Choroid plexus epithelial cell (primary cell): ENCODE measurements at places on chromosomes 2 and 18.
A peak's percentile ranks its signal among the peaks of the same experiment; 100 is the strongest.

DNA sequence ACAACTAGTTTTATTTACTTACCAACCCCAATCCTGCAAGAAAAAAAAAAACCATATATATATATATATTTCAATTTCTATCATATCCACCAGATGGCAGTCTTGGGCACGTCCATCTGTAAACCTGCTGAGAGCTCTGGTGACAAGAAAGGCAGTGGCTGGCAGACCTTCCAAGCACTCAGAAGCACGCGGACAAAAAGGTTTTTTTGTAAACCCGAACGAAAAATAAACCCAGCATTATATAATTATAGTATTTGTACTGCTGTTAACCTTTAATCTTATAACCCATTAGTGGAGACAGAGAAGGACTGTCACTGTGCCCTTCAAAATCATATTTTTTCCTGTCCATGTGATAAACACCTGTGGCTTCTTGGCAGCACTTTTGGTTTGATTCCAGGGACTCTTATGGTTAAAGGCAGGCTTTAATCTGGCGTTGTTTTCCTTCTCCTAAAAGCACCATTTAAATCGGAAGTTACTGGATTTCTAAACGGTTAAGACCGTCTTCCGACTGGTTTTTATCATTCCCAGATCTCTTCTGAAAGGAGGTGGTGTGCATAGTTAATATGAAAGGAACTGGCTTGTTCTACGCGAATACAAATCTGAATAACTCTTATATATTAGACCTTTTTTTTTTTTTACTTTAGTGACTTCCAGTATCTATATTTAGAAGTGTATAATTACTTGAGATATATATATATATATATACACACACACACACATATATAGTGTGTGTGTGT lies 31.0 kb upstream of the SLC3A1 start:
- DNase-seq = peak; percentile 82

- no peak for DNase-seq
Measured at GRCh38 chr2:174974131-174974530, 31.1 kb downstream of the CHN1 start.

DNA sequence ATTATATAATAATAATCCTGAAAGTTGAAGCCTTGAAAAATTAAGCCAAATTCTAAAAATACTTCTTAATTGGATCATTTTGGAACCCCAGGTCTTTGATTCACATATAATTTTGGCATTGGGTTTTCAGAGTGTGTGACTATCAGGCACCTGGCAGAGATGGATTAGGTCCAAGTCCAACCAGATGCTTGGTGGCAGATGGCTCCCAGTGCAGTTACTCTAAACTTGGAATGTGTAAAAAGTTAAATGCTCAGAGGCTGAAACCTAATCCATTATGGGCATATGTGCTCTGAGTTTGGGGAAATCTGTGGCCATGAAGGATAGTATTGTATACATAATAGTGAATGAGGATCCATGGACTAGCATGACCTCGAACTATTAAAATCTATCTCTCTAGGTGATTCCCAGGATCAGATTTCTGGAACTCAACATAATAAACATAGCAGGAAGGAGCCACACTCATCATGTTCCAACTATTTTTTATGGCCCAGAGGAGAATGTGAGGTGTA lies 333.0 kb downstream of the RPRM start:
- DNase-seq = no peak

GRCh38 chr2:75047992-75048625 lies 89.7 kb downstream of the POLE4 start:
- peak; percentile 36 for DNase-seq

DNA sequence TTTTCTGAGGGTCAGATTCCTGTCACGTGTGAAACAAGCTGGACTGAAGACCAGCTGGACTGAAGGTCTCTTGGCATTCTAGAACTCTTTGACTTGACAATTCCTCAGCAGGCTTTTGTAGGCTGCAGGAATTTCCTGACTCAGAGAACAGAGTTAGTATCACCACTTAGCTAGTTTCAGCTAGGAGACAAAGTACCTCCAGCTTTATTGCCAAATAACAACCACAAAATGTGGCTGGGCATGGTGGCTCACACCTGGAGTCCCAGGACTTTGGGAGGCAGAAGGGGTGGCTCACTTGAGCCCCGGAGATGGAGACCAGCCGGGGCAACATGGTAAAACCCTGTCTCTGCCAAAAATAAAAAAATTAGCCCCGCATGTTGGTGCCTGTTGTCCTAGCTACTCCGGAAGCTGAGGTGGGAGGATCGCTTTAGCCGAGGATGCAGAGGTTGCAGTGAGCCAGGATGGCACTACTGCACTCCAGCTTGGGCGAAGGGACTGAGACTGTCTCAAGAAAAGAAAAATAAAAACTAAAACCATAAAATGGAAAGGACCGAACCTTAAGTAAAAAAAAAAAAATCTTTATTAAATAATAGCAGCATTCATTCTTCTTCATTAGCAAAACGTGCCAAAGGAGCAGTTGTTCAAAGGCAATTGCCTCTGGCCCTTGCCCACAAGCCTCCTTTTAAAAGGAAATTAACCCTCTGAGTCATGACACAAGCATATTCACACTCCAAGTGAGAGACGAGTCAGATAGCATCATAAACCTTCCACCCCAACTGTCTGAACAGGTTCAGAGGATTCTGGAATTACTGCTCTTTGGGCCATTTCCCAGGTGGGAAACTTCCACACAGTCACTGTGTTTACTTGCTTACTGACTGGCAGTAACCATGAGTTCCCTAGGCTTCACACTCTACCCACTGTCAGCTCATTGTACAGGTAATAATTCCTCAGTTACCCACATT lies 88.9 kb downstream of the MYL12B start:
- peak; percentile 53 for DNase-seq

DNA sequence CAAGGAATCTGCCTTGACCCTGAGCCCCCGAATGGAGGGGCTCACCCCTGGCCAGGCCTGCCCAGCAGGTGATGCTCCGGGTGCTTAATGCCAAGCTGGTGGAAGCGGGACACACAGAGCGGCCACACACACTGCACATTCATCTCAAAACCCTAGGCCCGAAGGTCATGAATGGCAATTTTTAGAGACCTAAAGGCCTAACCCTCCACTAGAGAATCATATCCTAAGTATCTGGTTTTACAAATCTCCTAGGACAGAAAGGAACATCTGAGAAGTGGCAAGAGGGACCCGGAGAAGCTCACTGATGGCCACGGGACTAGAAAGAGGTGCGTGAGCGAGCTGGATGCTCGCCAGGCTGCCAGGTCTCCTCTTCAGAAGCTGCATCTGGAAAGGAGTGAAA lies 38.3 kb downstream of the ST3GAL5 start:
- DNase-seq = no peak

- DNase-seq = no peak
Measured at GRCh38 chr2:57759131-57759530, 287.5 kb upstream of the VRK2 start.

DNA sequence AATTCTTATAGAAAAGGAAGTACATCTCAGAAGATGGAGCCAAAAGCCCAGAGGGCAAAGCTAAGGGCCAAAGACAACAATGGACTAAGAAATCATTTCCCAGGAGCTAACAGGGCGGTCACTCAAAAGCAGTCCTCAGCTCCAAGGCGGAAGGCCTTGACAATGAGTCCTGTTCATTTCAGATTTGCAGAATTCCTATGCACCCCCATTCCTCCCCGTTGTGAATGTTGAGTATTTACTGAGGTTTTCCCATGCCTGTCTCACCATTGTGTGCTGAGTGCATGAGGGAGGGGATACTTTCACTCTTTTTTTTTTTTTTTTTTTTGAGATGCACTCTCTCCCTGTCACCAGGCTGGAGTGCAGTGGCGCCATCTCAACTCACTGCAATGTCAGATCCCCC lies 18.8 kb upstream of the DTNB start:
- DNase-seq = no peak

GRCh38 chr2:19706332-19706731 lies 195.5 kb downstream of the TTC32 start:
- no peak for DNase-seq

- peak; percentile 28 for DNase-seq
Measured at GRCh38 chr18:39448942-39449341, 1883.3 kb upstream of the CELF4 start.

DNA sequence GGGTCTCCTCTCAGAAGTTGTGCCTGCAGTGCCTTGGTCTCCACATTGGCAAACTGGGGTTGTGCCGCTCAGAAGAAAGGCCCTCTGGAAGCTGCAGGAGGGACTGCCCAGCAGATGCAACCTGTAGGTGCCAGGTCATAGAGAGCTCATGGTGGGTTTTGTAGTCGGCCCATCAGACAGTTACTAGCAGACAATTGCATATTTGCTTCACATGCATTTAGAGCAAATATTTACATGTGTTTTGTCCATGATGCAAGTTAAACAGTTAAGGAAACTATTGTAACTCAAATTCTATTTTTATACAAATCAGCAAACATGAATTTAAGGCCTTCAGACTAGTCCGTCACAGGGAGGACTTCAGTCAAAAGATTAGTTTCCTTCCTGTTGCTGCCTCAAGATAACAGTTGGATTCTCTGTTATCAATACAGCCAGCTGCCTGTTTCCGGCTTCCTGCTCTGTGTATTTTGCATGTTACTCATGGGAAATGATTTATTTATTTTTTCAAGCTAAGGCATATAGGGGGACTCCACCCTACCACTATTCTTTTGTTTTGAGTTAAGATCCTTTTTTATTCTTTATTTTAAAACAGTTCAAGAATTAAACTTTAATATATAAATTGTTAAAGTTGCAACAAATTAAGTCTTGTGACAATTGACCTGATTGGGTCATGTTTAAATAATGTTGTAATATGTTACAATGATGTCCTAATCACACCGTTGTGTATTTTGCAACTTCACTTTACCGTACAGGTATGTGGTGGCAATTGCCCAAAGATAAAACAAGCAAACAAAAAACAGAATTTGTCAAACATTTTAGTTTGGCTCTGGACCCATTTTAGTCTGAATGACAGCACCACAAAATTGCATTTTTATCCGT lies 133.5 kb downstream of the SPTBN1 start:
- DNase-seq = no peak

DNA sequence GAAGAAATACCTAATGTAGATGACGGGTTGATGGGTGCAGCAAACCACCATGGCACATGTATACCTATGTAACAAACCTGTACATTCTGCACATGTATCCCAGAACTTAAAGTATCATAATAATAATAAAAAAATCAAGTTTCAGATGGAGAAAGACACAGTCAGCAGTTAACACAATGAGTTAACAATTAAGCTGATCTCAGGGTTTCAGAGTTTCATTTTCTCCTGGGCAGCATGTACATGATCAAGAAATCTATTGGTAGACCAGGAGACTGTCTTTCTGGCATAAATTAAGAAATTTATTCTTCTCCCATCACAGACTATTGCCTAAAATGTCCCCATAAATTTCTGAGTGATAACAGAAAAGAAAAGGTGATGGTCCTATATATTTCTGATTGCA lies 155.3 kb downstream of the RAD51AP2 start:
- no peak for DNase-seq

- DNase-seq = no peak
Measured at GRCh38 chr2:221929259-221929658, 357.2 kb upstream of the EPHA4 start.

- peak; percentile 37 for DNase-seq
Measured at GRCh38 chr2:20723543-20723942, 56.6 kb downstream of the GDF7 start.
